Stromal cell of bone marrow (primary cell): ENCODE measurements at places on chromosomes 7 and 10.

DNA sequence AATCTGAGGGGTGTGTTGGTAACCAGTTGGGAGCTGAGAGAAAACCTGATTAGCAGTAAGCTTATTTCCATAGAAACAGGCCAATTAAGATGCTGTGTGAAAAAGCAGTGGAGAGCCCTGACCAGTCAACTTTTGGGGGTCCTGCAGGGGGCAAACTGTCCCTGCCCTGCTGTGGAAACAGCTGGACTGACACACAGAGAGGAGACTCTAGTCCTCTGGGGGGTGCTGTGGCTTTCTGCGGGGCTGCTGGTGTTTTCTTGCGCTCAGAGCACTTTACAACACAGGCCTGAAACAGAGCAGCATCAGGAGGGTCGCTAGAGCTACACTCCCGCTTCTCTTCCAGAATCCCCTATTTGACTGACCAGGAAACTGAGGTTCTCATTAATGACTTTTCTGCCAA, 546.9 kb upstream of the GALNT17 start:
- DNase-seq = no peak

- peak; percentile 20 for DNase-seq
Measured at GRCh38 chr7:132276976-132277725, 299.1 kb downstream of the PLXNA4 start.

GRCh38 chr7:5139998-5140397, 50.0 kb upstream of the WIPI2 start:
- DNase-seq = no peak

DNA sequence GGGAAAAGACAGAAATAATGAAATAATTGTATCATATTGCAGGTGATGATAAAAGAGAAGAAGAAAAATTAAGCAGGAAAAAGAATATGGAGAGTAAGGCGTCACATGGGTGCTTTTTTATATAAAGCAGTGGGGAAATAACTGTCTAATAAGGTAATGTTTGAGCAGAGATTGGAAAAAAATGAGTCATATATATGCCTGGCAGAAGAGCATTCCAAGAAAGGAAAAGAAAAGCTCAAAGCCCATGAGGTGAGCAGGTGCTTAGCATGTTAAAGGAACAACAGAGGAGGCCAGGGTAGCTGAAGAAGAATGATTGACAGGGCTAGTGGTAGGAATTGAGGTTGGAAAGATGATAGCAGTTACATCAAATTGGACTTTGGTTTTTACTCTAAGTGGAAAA, 739.5 kb downstream of the SORCS1 start:
- no peak for DNase-seq

GRCh38 chr7:129615018-129615417, 3.5 kb downstream of the NRF1 start:
- DNase-seq = no peak

DNA sequence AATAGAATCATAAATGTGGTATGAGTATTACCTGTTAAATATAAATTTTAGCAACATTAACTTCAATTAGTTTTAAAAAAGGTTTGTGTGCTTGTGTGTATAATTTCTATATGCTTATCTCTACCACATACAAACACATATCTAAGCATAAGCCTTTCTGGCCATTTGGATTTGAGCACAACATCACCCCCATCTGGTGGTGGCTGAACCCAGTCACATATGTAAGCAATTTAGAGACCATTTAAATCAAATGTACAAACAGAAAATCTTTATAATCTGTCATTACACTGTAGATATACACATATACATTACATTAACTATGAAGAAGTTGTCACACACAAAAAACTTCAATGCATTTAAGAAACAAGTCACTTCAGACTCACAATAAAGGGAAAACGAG, 31.7 kb downstream of the GPR22 start:
- no peak for DNase-seq

DNA sequence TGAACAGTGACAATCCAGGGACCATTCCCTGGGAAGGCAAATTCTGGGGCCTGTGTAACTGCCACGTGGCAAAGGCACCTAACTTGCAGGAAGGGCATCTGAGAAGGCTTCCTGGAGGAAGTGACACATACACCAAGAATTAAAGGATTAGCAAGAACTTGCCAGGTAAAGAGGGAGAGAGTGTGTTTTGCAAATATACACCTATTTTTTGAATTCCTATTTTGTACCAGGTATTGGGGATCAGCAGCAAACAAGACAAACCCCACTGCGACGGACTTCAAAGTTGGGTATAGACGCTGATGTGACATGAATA, 206.5 kb upstream of the ZMIZ1 start:
- DNase-seq = no peak

DNA sequence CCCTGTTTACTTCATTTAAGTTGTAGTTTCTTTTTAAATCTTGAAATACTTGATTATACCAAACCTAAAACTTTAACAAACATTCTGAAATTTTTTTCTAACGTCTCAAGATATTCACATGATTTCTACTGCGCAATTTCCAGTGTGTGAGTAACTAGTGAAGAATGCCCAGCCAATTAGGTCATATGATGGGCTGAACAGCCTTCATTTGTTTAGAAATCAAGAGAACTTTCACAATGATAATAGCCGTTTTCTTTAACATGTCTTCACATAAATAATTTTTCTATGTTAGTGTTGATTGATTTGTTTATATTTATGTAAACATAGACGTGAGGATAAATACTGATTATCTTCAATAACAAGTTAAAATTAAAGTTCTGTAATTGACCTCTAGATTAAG, 21.8 kb downstream of the STAM start:
- peak; percentile 91 for DNase-seq

DNA sequence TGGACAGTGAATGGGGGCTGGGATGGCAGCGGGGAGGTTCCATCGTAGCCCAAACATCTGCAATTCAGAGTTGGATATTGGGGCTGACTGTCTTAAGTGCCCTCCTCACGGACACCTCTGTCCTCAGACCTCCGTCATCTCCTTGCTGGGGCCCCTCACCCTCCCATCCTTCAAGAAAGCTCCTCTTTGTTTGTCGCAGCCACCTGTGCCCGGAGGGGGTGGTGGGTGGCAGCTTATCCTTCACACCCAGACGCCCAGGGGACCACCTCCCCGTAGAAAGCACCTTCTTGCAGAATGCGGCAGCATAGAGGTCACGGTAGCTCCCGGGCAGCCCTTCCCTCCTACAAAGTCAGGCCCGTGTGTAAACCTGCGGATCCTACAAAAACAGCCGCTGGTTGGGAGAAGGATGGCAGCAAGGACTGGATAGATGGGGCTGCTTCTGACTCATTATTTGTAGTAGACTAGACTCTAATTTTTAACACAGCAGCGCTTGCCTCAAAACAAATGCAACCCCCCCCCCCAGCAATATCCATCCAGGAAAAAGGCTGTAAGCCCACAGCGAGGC, 1.3 kb upstream of the PTPRN2 start:
- no peak for DNase-seq
